ENCODE measurements at places on chromosomes 1 and 21. TPM values are rescaled to one million over a fixed set of nuclear protein-coding genes. Genes with fewer than 3 reads are reported as not detected.

DNA sequence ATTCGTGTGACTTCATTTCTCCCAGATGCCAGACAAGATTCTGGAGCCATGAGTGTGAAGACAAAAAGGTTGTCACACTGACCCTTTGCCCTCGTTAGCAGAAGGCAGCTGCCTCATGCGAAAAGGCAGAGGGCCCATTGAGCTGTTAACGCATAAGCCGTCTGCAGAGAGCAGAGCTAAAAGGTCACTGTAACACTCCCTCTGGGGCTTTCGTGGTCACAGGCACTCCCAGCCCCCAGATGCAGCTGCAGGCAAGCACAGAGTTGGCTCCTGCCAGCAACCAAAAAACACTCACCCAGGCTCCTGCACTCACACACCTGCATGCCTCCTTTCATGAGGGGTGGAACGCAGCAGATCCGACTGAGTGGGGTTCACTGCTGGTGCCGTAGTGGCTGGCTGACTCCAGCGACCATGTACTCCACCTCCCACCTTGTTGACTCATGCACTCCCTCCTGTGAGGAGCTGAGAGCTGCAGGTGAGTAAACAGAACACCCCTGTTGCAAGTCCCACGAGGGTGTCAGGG, 287.5 kb downstream of the SMYD3 start:
- no peak for DNase-seq
- H3K4me3 ChIP-seq: no peak overlapping the region
- H3K36me3 ChIP-seq: no peaks in the 10 kb centered on the region
- peaks cover 9% of the 10 kb centered on the region for H3K4me1 ChIP-seq

GRCh38 chr1:247548769-247549182, at the start of gene GCSAML:
GCSAML (plus strand) TSS chr1:247549134; CDS start chr1:247549192, 58 bp downstream.
- no peaks in the 10 kb centered on the region for H3K36me3 ChIP-seq
- H3K27me3 ChIP-seq: no peaks in the 10 kb centered on the region
- no peak for DNase-seq
- H3K4me1 ChIP-seq: peaks cover 21% of the 10 kb centered on the region

GRCh38 chr1:66330722-66331141, 203.2 kb upstream of the SGIP1 start:
- H3K36me3 ChIP-seq: no peaks in the 10 kb centered on the region
- peak overlapping the region; percentile 28 for H3K27ac ChIP-seq

ITLN2 gene
- 7.8 TPM for total RNA-seq

GRCh38 chr21:27570306-27570868, 603.5 kb upstream of the ADAMTS5 start:
- H3K4me3 ChIP-seq: no peak overlapping the region
- no peaks in the 10 kb centered on the region for H3K27me3 ChIP-seq
- H3K4me1 ChIP-seq: no peaks in the 10 kb centered on the region

- H3K36me3 ChIP-seq: no peaks in the 10 kb centered on the region
- H3K4me1 ChIP-seq: peaks cover 12% of the 10 kb centered on the region
- H3K4me3 ChIP-seq: no peak overlapping the region
- peak overlapping the region; percentile 20 for H3K27ac ChIP-seq
Observed at GRCh38 chr21:39373634-39374033, 24.7 kb upstream of the HMGN1 start.

- H3K27ac ChIP-seq: no peak overlapping the region
- DNase-seq: peak; percentile 72
- H3K27me3 ChIP-seq: no peaks in the 10 kb centered on the region
- H3K4me1 ChIP-seq: no peaks in the 10 kb centered on the region
- H3K36me3 ChIP-seq: no peaks in the 10 kb centered on the region
Observed at GRCh38 chr1:107477233-107477632, 336.4 kb downstream of the NTNG1 start.

Data from WTC11 (cell line).